Activated CD4-positive, CD25-positive, alpha-beta regulatory T cell treated with anti-CD3 and anti-CD28 coated beads, Interleukin-2, amount 50 U/mL, for 16 hours (primary cell): ENCODE measurements at places on chromosomes 4 and X.

DNA sequence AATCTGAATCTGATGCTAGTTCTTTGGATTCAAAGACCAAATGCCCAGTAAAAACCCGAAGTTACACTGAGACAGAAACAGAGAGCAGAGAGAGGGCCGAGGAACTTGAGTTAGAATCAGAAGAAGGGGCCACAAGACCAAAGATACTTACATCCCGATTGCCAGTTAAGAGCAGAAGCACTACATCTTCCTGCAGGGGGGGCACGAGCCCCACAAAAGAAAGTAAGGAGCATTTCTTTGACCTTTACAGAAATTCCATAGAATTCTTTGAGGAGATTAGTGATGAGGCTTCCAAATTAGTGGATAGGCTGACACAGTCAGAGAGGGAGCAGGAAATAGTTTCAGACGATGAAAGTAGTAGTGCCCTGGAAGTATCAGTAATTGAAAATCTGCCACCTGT, 309.3 kb downstream of the ANK2 start:
- DNase-seq: no peak

DNA sequence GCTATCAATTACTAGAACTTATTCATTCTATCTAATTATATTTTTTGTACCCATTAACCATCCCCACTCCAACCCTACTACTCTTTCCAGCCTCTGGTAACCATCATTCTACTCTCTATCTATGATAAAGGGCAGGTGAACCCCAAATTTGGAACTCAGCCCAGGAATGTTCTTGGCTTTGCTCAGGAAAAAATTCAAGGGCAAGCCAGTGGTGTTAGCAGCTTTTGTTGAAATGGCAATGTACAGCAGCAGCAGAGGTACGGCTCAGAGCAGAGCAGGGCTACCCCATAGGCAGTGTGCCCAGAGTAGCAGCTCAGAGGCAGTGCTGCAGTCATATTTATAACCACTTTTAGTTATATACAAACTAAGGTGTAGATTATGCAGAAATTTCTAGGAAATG, 138.2 kb downstream of the RNF150 start:
- DNase-seq: no peak

DNA sequence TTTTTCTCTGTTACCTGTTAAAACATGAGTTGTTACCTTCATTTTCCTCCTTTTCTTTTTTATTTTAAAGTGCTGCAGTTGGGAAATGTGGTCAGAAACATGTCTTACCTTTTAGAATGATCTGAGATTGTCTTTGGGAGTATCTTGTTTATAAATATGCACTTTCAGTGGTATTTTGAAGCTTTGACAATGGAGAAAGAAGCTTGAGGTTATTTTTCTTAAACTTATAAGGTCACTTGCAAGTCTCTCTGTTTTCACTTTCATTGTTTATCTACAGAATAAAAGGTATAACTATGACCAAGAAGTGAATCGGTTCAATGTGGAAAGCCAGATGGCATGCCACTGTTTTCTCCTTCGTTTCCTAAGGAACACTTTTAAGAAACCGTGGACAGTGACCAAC, 167.5 kb upstream of the SLC7A11 start:
- no peak for DNase-seq

- DNase-seq: no peak
Measured at GRCh38 chr4:37434469-37434868, 189.9 kb downstream of the NWD2 start.

DNA sequence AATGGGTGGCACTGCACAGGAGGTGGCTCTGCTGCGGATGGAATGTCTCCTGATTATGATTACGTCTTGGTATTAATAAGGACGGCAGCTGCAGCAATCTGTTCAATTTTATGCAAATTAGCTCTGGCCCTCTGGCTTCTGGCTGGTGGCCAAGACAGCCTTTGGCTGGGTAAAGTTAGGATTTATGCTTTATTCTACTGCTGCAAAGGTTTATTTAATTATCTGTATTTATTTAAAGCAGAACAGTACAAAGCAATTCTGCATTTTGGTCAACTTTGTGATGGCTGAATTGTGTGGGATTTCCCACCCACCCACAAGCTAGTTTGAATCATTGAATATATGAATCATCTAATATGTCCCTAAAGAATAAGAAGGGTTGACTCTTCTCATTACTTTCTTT, 745.6 kb upstream of the FAM241A start:
- DNase-seq: no peak

DNA sequence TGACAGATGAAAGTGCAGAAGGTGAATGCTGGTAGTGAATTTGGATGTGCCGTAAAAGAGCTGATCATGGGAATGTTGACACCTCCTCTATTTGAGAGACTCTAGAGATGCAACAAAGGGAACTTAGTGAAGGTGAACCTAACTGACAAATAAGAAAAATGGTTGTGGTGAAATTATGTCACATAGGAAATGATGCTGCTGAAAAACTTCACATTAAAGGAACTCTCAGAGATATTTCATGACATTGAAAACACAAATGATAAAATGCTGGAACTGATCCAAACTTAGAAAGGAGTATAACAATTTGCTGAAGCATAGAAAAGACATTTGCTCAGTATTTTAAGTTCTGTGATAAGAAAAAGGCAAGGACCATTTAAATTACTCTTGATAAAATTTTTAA, 31.9 kb downstream of the MGAT4D start:
- DNase-seq: no peak

DNA sequence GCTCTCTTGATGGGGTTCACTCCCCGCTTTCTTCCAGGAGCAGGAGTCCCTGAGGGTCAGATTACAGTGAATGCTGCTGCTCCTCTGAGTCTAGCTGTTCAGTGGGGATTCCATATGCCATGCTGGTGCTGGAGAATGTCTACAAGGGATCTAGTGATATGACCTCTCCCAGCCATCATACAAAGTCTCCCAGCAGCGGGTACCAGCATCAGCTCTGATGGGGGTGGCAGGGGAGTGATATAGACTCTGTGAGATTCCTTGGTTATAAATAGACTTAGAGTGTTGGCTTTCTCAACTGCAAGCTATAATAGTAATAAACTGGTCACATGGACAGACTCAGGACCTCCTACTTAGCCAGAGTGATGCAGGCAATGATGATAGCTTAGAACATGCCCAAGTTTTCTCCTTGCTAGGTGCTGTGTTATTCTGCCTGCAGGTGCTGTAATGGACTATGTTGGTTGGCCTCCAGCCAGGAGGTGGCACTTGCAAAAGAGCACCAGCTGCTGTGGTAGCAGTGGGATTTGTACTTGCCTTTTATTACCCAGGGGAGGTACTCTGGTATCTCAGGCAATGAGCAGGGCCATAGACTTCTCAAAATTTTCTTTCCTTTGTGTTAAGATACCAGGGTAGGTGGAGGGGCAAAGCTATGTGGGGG, 202.9 kb downstream of the CHIC1 start:
- DNase-seq: no peak

- no peak for DNase-seq
Measured at GRCh38 chrX:20693078-20693477, 426.4 kb upstream of the RPS6KA3 start.

DNA sequence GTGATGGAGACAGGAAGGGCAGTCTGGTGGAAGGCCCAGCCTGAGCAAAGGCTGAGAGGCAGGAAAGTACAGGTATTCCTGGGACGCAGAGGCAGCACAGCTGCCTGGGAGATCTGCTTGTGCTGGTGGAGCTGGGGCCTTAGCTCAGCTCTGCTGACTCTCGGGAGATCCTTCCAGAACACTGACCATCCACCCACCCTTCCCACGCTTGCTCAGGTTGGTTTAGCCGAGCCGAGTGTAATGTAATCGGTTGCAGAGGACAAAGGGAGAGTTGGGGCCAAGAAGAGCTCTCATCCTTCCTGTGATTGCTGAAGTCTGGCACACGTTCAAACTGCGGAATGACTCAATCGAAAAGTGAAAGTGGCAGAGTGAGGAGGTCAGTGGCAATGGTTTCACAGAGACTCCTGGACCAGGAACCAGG, 43.1 kb upstream of the GPR78 start:
- DNase-seq: no peak

DNA sequence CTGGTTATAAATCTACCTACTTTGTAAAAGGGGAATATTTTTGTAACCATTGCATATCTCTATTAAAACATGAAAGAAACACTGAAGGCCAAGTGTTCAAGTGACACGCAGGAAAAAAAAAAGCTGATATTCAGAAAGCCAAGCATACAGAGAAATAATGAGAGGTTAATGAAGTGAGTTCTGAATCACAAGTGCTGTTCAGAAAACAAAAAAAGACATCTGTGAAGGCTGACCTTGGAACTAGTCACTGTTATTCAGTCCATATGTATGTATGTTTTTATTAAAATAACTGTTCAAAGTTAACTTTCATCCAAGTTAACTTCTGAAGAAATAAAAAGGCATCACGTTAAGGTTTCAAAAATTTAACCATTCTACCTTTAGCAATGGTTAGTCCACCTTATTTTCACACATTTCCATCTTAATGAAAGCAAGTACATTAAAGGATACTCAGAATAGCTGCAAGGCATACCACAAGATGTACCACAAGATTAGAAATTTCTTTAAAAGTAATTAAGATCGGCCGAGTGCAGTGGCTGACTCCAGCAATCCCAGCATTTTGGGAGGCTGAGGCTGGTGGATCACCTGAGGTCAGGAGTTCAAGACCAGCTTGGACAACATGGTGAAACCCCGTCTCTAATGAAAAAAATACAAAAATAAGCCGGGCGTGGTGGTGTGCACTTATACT, 31.4 kb downstream of the SH3RF1 start:
- DNase-seq: no peak

DNA sequence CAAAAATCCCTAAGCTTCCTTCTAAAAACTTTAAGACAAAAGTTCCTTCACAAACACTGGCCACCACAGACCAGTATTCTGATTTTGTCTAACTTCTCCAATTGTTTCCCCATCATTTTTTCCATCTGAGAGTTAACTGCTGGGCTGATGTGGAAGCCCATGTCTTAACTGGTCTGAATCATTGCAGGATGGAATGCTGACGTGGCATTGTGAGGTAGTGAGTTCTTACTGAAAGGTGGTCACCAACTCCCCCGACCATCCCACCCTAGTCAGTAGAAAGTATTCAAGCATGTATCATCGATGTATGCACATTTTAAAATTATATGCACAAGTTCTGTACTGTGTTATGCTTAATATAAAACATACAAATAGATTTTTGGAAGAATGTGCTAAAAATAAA, 99.1 kb upstream of the SMIM10 start:
- no peak for DNase-seq

- DNase-seq: no peak
Measured at GRCh38 chr4:187632260-187632995, 363.1 kb upstream of the ZFP42 start.

- DNase-seq: no peak
Measured at GRCh38 chrX:72113461-72113860, 18.3 kb downstream of the RTL5 start.

DNA sequence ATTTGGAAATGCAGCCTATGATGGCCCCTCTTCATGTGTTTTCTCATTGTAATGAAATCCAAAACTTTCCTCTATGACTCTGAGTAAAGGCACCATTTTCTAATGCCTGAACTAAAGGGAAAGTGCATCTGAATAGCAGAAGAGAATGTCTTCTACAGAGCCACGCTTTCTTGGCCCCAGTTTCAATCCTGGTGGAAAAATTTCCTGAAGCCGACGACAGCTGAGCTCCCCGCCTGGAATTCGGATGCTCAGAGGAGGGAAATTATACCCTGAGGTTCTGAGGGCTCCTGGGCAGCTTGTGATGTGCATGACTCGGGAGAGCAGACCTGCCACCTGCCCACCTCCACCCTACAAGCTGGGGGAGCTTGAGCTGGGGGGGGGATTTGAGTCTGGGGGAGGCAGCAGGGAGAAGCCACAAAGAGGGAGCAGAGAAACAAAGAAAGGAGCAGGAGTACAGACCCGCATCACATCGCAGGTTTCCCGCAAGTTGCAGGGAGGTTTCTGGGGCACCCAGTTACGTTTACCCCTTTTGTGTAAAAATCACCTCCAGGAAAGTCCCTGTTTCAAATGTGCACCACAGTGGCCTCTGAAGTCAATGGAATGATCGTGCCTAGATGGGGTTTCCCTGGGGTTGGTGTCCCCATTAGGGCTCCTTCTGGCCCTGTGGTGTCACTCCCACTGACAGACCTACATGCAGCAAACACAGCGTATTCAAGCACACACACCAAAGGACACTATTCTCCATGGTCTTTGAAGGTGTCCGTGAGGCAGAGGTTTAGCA, 145.6 kb upstream of the RBPJ start:
- no peak for DNase-seq

DNA sequence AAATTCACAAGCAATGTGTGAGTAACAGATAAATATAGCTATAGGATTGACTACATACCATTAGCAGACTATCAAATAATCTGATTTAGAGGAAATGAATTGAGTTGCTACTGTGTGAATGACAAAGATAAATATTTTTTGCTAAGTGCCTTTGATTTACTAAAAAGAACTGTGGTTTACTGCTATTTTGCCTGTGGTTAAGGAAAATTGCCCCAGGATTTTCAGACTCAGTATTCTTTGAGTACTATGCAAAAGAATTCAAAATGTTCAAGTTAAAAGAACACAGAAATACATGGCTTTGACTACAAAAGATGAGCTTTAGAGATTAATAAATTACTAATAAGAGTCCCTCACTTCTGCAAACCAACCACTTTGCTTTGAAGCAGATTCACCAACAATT, 853.8 kb downstream of the ADGRL3 start:
- no peak for DNase-seq

DNA sequence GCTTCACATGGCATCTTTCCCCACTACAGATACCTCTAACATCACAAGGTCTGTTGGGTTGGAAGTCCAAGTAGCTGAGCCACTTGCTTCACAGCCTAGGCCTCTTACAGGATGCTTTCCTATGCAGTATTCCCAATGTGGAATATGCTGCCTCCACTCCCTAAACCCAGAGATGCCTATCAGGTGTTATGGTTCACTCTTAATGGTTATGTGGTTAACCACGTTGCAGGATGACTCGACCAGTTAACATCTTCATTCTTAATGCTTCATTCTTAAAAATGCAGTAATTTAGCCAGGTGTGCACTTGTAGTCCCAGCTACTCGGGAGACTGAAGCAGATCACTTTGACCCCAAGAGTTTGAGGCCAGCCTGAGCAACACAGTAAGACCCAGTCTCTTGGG, 24.2 kb downstream of the HAUS3 start:
- DNase-seq: no peak

GRCh38 chrX:9790866-9791265, 4.6 kb downstream of the SHROOM2 start:
- no peak for DNase-seq

DNA sequence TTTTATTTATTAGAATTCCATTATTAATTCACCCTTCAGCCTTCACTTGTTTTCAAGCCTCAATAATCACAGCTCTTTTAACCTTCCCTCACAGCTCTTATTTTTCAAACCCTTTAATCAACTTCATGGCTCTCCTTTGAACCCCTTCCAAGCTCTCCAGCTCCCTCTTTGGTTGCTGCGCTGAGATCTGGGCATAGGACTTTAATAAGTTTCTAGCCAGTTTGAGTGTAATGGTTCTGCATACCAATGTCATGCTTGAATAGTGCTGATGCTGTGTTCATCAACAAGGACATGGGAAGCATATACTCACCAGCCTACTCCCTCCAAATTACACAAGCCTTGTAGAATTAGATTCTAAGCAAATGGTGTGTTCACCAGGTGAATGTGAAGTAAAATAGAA, 3.5 kb upstream of the RNF212 start:
- no peak for DNase-seq

GRCh38 chrX:119687661-119688413, 5.1 kb downstream of the SEPTIN6 start:
- DNase-seq: no peak

- DNase-seq: no peak
Measured at GRCh38 chrX:12065251-12065650, 73.0 kb upstream of the FRMPD4 start.
